ENCODE measurements at places on chromosomes 5 and 9.
A peak's percentile ranks its signal among the peaks of the same experiment; 100 is the strongest.

- DNase-seq: no peak
Measured at GRCh38 chr5:178391480-178391879, 158.9 kb upstream of the PHYKPL start.

DNA sequence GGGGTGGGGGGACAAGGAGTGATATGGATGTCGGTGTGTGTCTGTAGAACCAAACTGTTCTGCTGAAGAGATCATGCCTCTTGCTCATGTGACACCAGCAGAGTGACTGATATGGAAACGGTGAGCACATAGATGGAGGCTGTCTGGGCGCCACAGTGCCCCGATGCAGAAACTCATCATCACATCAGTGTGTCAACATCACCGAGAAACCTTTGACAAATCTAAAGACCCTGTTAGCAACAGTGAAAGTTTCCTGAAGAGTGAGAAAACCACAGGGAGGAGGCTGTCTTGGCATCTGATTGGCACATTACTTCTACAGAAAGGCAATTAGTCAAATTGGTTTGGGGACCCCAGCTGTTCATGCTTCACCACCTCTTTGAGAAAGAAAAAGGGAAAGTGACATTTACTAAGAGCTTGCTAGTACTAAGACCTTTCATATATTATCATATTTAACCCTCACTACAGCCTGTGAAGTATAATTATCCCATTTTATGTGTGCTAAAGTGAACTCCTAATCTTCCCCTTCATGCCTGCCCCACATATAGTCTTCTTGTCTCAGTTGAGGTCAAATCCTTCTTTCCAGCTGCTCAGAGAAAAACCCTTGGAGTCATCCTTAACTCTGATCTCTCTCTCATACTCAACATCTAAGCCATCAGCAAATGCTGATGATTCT, 25.6 kb downstream of the CSF2 start:
- no peak for DNase-seq

- no peak for DNase-seq
Measured at GRCh38 chr9:78707481-78707991, 410.6 kb downstream of the PSAT1 start.

DNA sequence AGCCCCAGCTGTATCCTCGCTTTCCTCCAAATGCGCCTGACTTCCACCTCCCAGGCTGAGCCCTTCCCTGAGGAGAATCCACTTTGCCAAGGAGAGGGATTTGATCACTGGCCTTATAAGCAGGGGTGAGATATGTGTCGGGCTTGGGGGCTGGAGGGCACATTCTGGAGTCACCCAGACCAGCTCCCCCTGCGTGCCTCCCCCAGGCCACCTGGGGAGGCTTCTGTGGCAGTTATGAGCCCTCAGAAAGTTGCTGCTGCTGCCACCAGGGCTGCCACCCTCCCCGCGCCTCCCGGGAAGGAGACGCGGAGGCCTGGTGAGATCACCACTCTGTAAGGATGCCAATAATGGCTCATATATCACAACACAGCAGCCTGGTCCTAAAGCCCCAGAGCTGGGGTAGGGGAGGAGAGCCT, 211.5 kb downstream of the PAPPA start:
- DNase-seq: no peak

GRCh38 chr5:17329571-17329970, 112.1 kb downstream of the BASP1 start:
- no peak for DNase-seq

DNA sequence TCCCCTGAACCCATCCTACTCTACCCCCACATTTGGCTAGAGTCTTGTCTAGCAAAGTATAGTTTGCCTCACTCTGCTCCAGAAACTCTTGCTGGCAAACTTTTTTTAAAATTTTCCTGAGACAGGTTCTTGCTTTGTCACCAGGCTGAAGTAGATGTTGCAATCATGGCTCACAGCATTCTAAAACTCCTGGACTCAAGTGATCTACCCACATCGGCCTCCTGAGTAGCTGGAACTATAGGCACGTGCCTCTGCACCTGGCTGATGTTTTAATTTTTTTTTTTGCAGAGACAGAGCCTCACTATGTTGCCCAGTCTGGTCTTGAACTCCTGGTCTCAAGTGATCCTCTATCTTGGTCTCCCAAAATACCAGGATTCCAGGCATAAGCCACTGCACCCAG, 175.8 kb upstream of the FBXL17 start:
- no peak for DNase-seq

GRCh38 chr5:145835848-145836239, 702 bp upstream of the PRELID2 start:
- DNase-seq: no peak

- DNase-seq: no peak
Measured at GRCh38 chr5:4144411-4145007, 548.9 kb downstream of the IRX1 start.

DNA sequence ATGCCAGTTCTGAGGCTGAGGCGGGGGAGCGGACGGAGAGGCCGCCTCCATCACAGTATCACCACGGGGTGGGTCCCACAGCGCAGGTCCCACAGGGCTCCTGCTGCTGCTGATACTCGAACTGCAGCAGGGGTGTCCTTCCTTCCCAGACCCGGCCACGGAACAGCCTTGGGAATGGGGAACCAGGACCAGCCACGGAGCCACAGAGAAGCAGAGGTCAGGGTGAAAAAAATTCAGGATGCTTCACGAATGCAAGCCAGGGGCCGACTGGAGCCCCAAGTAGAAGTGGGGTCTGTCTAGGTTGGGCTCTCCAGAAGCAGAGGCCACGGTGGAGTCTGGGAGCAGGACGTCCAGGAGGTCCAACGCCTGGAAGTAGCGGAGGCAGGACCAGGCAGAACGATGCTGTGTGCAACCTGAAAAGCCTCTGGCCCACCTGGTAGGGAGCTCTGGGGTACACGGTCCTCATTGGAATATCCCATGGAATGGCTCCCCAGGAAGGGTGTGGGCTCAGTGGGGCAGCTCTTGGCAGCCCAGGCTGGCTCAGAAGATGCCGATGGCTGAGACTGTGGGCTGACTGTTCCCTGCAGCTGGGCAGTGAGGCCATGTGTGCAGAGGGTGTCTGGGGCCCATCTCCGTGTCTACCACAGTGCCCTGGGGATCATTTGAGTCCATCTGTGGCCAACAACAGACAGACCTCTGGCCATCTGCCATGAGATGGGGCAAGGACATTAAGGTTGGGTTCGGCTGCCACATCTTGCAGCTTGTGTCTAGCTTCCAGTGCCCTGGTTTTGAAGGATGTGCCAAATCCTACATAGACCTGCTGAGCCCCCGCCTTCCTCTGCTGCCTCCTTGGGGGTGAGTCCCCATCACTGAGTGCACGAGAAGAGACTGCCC, 66.9 kb upstream of the FCN1 start:
- no peak for DNase-seq

- no peak for DNase-seq
Measured at GRCh38 chr9:101737705-101738565, 512 bp downstream of the GRIN3A start.

- DNase-seq: no peak
Measured at GRCh38 chr5:5751498-5751897, 329.0 kb downstream of the ICE1 start.

- no peak for DNase-seq
Measured at GRCh38 chr9:136310273-136311030, 6.6 kb upstream of the CCDC187 start.

GRCh38 chr9:133529457-133529856, 4.7 kb upstream of the MYMK start:
- no peak for DNase-seq

DNA sequence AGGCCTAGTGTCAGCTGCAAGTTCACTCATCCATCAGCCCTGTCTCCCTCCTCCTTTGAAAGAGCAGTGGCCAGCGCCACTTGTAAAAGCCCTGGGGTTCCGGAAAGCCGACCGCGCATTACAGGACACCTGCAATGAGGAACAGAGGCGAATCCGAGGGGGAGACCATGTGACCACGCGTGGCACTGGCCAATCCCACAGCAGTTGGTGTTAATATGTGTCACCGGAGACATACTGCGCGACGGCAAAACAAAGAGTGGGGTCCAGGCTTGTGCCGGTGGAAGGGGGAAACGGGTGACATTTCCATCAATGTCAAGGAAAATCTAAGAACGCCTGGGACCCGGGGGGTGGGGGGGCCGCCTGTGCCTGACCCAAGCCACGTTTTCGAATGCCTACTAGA, 480.8 kb downstream of the SPATA31A7 start:
- DNase-seq: no peak

DNA sequence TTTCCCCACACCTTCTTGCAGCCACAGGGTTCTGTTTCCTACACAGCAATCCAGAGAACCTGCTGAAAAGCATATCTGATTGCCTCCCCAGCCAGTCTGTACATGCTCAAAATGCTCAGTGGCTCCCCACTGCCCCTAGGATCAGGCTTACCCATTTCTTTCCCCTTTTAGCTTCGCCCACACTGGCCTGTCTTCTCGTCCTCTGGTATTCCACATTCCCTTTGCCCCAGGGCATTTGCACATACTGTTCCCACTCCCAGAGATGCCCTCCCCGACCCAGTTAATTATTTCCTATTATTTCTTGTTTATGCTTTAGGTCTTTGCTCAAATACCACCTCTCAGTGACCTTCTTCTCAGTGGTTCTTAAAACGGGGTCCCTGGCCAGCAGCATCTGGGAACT, 6.7 kb upstream of the TSPAN17 start:
- no peak for DNase-seq

DNA sequence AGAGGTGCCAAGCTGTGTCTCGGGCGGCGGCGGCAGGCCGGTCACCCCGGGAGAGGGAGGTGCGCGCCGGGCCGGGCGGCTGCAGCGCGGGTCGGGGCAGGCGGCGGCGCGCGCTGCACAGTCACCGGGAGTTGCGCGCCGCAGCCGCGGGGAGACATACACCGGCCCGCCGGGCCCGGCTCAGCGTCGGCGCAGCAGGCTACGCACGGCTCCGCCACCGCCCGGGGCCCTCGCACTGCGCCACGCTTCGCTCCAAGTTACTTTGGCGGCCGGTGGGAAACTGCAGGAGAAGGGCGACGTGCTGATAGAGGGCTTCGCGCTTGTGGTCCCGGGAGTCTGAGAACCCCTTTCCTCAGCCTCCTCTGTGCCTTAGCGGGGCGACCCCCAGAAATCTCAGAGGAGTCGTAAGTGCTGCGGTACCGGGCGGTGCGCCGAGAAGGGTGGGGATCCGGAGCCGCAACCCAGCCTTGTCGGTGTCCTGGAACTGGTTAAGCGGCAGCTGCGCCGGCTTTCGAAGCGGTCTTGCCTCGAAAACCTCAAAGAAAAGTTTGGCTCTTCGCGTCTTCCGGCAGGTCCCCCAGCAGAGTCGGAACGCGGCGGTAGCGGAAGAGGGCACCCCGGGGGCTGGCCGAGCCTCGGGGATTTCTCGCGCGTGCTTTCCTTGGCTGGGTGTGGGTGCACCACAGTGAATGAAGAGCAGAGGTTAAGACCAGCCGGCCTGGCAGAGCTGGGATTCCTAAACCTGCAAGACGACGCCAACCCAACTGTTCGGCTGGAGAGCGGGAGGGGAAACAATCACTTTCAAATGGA, at the start of gene EFNA5:
Gene EFNA5 (minus strand): TSS at position 6 of the 810 bp plus-strand sequence.
- no peak for DNase-seq

- DNase-seq: no peak
Measured at GRCh38 chr5:41842777-41843176, 27.4 kb downstream of the OXCT1 start.

- peak; percentile 79 for DNase-seq
Measured at GRCh38 chr5:168570490-168571328, 8.5 kb downstream of the PANK3 start.

GRCh38 chr5:123753937-123754891, 242.2 kb downstream of the CSNK1G3 start:
- DNase-seq: no peak

- DNase-seq: no peak
Measured at GRCh38 chr5:53240661-53241060, 131.1 kb upstream of the MOCS2 start.

DNA sequence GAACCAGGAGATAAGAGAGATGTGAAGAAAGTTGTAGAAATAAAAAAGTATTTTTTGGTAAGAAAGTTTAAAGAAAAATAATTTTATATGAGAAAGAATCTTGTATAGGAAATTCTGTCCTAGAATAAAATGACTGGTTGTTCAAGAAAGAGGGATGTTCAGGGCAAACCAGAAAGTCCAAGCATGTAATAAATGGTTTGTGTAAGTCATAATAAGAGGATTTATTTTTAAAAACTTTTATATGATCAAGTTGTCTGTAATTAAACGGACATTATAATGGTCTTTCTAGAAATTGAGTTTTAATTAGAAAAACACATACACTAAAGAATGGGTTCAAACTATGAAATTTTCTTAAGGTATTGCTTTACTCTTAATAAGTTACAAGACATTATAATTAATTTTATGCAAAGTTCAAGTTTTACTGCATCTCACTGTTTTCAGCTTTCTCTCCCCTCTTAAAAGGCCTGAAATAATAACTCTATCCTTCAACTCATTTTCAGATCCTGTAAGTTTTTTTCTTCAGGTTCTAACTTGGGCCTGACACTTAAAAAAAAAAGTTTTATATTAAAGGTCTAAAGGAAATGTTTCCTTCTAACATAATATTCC, 56.1 kb upstream of the ZNF300 start:
- no peak for DNase-seq

DNA sequence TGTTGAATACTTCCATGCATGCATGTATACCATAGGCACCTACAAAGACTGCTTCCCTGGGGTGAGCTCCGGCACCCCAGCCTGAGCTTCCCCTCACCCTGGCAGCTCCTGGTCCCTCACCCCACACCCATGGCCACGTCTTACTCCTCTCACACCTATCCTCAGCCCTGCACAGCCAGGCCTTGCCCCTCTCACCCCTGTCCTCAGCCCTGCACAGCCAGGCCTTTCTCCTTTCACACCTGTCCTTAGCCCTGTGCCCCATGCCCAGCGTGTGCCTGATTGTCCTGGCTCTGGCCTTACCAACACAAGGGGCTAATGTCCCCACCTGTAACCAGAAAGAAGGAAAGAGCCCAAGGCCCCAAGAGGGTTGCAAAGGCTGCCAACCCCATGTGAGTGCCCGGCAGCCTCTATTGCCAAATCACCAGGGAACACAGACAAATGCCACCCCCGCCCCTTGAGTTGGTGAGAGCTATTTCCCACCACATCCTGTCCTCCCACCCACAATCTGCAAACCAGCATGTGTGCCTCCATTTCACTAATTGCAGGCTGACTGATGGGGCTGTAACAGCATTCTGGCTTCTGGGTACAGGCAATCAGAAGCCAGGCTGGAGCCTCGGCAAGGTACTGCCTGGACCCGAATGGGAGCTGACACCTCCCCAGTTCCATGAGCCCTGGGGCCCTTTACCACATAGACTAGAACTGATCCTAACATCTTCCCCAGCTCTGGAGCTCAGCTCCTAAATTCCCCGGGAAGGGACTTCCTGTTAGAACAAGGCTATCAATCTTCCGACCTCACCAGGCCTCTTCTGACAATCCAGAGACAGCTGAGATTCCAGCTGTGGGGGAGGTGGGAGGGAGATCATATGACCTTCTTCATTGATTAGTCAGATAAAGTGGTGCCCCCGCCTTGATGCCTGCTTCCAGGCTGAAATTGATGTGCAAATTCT, 78.2 kb downstream of the FAM114A2 start:
- no peak for DNase-seq

DNA sequence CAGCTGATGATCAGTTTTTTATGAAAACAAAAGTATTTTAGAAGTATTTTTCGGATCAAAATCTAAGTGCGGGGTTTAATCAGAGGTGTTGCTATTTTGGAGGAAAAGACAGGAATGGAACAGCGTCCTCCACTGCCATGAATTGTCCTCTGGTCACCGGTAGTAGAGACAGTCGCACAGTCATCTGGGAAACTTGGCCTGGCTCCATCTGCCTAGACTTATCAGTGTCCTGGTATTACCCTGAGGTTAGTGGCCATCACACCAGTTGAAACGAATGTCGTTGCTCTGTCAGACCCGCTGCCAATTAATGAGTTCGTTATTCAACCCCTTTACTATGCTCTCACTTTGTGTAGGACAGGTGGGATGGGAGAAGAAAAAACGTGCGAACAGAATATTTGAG, 8.2 kb downstream of the TLX3 start:
- no peak for DNase-seq
